ENCODE measurements at places on chromosomes 7 and 10. TPM values are rescaled to one million over a fixed set of nuclear protein-coding genes. Genes with fewer than 3 reads are reported as not detected.

- no peak overlapping the region for H3K4me3 ChIP-seq
- no peak for DNase-seq
- no peaks in the 10 kb centered on the region for H3K4me1 ChIP-seq
Measured at GRCh38 chr7:18901982-18902421, 215.4 kb downstream of the TWIST1 start.

GRCh38 chr10:25457552-25457951 is 282.8 kb downstream of the GPR158 start:
- H3K4me3 ChIP-seq = no peak overlapping the region
- no peak overlapping the region for H3K27ac ChIP-seq
- DNase-seq = no peak

- no peak overlapping the region for H3K4me3 ChIP-seq
- no peaks in the 10 kb centered on the region for H3K36me3 ChIP-seq
- no peak overlapping the region for H3K27ac ChIP-seq
- no peaks in the 10 kb centered on the region for H3K27me3 ChIP-seq
- peaks cover 3% of the 10 kb centered on the region for H3K4me1 ChIP-seq
Measured at GRCh38 chr10:32061440-32061839, 5.2 kb upstream of the KIF5B start.

DNA sequence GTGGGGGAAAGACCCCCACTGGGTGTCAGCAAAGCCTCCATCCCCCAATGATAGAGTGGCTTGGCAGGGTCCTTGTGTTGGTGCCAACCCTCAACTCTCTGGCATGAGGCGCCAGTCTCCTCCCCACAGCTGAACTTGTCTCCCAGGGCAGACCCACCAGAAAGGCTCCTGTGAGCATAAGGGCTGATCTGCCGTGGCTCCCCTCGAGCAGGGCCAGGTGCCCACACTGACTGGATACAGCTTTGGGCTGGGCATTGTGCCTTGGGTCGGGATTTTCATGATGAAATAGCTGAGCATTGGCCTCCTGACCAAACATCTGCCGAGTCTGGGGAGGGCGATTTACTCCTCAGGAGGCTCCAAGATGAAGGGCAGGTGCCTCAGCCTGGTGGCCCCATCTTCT is 68.1 kb upstream of the NPTX2 start:
- no peak for DNase-seq
- H3K4me3 ChIP-seq = no peak overlapping the region
- H3K27me3 ChIP-seq = no peaks in the 10 kb centered on the region
- no peak overlapping the region for H3K27ac ChIP-seq

- no peaks in the 10 kb centered on the region for H3K4me1 ChIP-seq
- DNase-seq = peak; percentile 60
- no peaks in the 10 kb centered on the region for H3K36me3 ChIP-seq
- H3K4me3 ChIP-seq = no peak overlapping the region
- H3K27me3 ChIP-seq = no peaks in the 10 kb centered on the region
Measured at GRCh38 chr10:6647811-6648526, 67.9 kb upstream of the PRKCQ start.

DNA sequence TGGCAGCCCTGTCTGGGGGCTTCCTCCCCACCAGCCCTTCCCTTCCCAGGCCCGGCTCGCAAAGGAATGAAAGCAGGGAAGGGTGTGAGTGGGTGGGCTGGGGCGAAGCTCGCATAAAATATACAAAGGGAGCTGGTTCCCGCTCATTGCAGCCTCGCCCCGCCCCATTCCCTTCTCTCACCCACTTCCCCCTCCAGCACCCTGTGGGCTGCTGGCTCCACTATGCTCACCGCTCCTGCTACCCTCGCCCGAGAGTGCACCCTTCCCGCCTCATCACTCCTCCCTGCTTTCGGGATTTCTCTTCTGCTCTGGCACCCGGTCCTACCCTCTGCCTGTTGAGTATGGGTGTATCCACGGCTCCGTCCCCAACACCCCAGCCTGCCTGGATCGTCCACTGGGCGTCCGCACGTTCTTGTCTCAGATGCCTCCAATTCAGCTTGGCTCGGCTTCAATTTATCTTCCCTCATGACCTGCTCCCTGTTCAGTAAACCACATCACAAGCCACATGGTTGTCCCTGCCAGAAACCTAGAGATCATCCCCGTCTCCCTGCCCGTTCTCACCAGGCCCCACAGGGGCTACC is 14.4 kb upstream of the TTYH3 start:
- no peak overlapping the region for H3K27ac ChIP-seq
- peaks cover 10% of the 10 kb centered on the region for H3K4me1 ChIP-seq
- no peaks in the 10 kb centered on the region for H3K36me3 ChIP-seq

GRCh38 chr7:107014387-107015023 is 30.0 kb upstream of the PRKAR2B start:
- H3K36me3 ChIP-seq = no peaks in the 10 kb centered on the region
- H3K4me3 ChIP-seq = no peak overlapping the region
- no peak for DNase-seq
- H3K27me3 ChIP-seq = no peaks in the 10 kb centered on the region
- H3K27ac ChIP-seq = no peak overlapping the region

DNA sequence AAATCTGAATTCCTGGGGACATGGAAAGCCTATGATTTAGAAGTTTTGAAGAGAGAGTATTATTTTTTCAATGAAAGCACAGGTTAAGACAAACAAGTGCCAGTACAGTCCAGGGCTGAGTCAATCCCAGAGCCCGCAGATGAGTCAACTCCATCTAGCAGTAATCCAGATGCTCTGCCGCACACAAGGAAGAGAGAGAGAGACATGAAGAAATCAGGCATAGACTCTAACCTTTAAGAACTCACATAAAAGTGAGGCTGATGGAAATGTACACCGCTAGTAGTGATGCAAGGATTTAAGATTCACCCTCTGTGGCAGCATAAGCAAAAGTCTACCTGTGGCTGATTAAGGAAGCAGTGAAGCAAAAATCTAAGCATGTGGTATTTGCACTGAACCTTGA is 651.5 kb downstream of the TNS3 start:
- H3K4me1 ChIP-seq = no peaks in the 10 kb centered on the region
- H3K4me3 ChIP-seq = no peak overlapping the region
- DNase-seq = peak; percentile 25
- H3K27me3 ChIP-seq = no peaks in the 10 kb centered on the region

GRCh38 chr10:60149003-60149402 is 240.7 kb downstream of the ANK3 start:
- H3K27ac ChIP-seq = peak overlapping the region; percentile 82
- H3K4me1 ChIP-seq = peaks cover 6% of the 10 kb centered on the region
- DNase-seq = no peak

- no peaks in the 10 kb centered on the region for H3K27me3 ChIP-seq
- no peak overlapping the region for H3K4me3 ChIP-seq
- peaks cover 5% of the 10 kb centered on the region for H3K4me1 ChIP-seq
- no peak for DNase-seq
- H3K36me3 ChIP-seq = no peaks in the 10 kb centered on the region
Measured at GRCh38 chr10:72039377-72039776, 49.0 kb downstream of the SPOCK2 start.

DNA sequence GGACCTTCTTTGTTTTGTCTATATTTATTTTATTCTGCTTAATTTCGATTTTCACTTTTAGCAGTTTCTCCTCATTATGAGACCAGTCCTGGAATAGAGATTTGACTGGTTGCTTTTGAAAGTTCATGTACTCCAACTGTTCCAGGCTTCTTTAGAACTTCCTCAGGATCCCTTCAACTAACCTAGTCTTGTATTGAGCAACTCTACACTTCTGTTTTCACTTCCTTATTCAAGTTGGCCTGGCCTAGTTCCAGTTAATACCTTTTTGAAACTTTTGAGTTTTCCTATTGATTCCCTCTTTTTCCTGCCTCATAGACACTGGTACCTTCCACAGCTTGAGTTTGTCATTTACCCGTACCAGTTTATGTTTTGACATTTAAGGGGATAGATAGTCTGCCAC is 421.7 kb downstream of the ATRNL1 start:
- no peak overlapping the region for H3K4me3 ChIP-seq
- no peak overlapping the region for H3K27ac ChIP-seq
- no peak for DNase-seq
- no peaks in the 10 kb centered on the region for H3K36me3 ChIP-seq
- H3K4me1 ChIP-seq = no peaks in the 10 kb centered on the region

DNA sequence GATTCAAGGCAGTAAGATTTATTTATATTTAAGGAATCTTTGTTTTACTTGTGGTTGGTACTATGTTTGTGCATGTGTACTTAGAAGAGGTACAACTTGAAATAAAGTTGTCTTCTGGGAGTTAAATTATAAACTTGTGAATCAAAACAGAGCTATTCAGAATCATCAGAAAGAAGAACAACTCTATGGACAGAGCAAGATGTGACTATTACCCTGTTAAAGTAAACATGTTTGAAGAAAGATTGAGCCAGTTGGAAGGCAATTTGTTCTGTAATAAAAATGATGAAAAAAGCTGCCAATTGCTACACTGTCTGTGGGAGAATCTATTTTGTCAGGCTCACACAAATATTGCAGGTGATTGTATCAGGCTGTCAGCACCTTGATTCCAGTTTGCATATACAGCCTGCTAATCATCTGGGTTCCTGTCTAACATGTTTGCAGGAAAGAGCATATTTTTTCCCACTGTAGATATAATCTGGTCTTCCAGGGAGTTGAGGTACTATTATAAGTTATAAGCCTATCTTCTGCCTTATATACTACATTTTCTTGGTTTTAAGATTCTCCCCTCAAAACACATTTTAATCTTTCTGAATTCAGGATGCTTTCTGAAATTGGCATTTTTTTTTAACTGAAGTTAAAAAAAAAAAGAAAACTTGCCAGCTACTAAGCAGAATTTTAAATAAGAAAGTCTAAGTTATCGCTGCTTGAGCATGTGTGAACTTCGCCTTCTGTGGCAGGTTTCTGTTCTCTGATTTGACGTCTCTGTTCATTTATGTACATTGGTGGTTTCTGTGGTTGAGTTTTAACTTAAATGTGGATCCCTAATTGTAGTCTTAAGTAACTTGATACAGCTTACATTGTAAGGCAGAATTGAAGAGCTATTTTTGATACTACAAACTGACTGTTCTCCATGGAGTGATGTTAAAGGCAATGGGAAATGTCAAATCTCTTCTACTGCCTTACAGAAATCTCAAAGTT is 46.0 kb downstream of the ZNRF2 start:
- no peaks in the 10 kb centered on the region for H3K36me3 ChIP-seq
- no peak for DNase-seq
- no peaks in the 10 kb centered on the region for H3K27me3 ChIP-seq
- H3K4me3 ChIP-seq = no peak overlapping the region
- H3K4me1 ChIP-seq = peaks cover 5% of the 10 kb centered on the region
- H3K27ac ChIP-seq = no peak overlapping the region

GRCh38 chr10:70715853-70716795 is 43.8 kb downstream of the ADAMTS14 start:
- H3K27me3 ChIP-seq = no peaks in the 10 kb centered on the region
- no peaks in the 10 kb centered on the region for H3K4me1 ChIP-seq
- no peak overlapping the region for H3K4me3 ChIP-seq
- H3K36me3 ChIP-seq = no peaks in the 10 kb centered on the region

DNA sequence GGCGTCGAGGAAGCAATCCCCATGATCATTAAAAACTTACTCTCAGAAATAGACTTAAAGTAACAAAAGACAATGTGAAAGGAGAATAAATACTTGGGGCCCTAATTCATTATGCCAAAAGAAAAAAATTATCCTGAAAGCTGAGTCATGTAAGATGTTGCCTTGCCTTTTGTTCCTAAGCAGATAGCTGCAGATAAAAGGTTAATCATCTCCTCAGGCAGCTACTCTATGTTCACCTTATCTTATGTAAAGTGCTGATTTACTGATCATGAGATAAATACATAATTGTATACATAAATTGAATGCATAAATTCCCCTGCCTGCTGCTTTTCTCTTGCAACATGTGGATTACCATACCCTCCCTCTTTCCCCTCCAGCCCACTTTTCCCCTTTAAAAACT is 28.1 kb upstream of the CREB3L2 start:
- no peaks in the 10 kb centered on the region for H3K36me3 ChIP-seq
- H3K4me1 ChIP-seq = peaks cover 2% of the 10 kb centered on the region

DNA sequence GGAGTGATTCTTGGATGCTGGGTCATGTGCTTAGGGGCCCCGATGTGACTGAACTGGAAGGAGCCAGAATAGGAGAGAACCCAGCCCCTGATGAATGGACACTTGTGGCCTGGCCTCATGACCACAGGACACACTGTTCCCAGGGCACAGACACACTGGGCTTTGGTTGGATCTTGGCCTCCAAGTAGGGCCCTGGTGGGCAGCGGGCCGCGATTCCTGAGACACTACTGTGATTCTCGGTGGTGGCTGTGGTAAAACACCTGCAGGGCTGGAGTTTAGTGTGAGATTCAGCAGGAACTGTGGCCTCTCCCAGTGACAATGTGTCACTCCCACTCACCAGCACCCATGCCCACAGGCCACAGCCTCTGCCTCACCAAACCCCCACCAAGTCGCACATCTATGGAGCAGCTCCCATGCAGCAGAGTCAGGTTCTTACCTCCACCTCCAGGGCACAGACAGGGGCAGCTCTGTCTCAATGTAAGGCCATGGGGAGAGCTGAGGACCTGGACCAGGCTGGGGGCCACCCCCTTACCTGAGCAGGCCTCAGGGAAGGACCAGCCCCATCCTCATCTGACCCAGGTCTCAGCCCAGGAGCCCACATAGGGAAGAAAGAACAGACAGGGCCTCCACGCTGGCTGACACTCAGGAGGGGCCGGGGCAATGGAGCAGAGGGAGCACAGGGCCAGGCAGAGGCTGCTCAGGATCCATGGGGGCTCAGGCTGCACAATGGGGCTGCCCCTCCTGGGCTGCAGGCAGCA is 33.2 kb upstream of the ZNF716 start:
- no peaks in the 10 kb centered on the region for H3K36me3 ChIP-seq
- H3K27me3 ChIP-seq = no peaks in the 10 kb centered on the region
- H3K27ac ChIP-seq = no peak overlapping the region
- DNase-seq = no peak
- no peak overlapping the region for H3K4me3 ChIP-seq

DNA sequence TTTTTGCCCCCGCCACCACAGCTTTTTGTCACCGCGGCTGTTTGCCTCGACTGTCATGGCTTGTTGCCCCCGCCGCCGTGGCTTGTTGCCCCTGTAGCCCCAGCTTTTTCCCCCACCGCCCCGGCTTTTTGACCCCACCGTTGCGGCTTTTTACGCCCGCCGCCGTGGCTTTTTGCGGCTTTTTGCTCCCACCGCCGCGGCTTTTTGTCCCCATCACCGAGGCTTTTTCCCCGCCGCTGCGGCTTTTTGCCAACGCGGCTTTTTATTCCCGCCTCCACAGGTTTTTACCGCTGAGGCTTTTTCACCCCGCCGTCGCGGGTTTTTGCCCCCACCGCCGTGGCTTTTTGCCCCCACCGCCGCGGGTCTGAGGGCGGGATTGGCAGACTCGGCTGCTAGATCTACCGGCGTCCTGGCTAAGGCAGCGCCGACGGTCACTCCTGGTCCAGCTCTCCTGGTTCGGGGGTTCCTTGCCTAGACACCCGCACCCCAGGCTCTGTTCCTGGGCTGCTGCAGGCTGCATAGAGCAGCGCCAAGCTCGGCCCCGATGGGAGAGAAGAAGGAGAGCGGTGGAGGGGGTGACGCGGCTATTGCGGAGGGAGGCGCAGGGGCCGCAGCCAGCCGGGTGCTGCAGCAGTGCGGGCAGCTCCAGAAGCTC is 637.7 kb downstream of the ZNF716 start:
- H3K4me3 ChIP-seq = no peak overlapping the region
- H3K36me3 ChIP-seq = no peaks in the 10 kb centered on the region
- H3K27me3 ChIP-seq = no peaks in the 10 kb centered on the region

CDK14 gene
- total RNA-seq = 33.9 TPM

CTAGE8 gene
- 4.3 TPM for total RNA-seq

ZNF716 gene
- total RNA-seq = not detected

GDF10 gene
- 1.1 TPM for total RNA-seq

PNLIPRP2 gene
- not detected for total RNA-seq

WNT8B gene
- not detected for total RNA-seq

FAS gene
- total RNA-seq = 45.2 TPM
